ENCODE measurements at places on chromosomes 2 and 18.

DNA sequence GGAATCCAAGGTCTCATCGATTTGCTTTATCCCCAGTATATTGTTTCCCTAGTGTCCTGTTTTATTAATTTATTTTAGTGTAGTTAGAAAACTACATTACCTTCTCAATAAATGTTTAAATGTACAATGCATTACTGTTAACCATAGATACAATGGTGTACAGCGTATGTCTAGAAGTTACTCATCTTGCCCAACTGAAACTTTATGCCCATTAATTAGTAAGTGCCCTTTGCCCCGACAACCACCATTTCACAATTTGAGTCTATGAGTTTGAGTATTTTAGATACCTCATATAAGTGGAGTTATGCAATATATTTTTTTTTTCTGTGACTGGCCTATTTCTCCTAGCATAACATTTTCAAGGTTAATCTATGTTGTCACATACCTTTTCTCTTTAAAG, 1343.0 kb upstream of the SLC39A10 start:
- no peak for DNase-seq

DNA sequence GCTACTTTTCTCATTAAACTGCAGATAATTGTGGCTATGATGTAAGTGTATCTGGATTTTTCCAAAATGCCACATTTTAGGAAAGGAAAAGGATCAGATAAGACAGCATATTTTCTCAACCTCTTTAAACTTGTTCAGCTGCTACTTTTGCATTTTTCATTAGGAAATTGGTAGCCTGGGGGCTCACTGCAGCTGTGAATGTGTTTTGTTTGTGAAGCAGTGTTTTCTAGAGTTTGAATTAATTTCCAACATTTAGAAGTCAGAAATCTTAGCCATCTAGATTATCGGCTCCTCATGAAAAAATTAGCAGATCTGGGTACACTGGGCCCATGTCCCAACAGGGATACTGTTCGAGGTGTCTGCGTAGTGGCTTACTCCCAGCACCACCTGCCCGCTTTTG, 56.3 kb upstream of the ZDBF2 start:
- no peak for DNase-seq

DNA sequence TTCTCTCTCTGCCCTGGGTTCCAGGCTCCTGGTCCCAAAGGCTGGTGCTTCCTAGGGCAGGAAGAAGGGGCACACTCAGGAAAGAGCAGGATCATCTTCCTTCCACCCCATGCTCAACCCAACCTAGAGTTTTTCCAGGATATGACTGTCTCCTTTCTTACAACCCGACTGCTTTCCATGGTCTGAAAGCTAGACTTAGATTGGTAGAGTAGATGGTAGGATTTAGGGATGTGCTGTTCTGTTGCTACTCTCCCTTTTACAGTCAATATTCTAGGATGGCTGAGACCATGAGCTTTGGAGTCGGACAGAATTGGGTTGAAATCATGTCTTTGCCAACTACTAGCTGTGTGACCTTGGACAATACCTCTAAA, 45.9 kb upstream of the IGFBP5 start:
- DNase-seq, result no peak

GRCh38 chr2:232349546-232349945, 29.0 kb upstream of the ALPP start:
- DNase-seq, result no peak

GRCh38 chr18:51541230-51541629, 343.7 kb upstream of the MEX3C start:
- no peak for DNase-seq

DNA sequence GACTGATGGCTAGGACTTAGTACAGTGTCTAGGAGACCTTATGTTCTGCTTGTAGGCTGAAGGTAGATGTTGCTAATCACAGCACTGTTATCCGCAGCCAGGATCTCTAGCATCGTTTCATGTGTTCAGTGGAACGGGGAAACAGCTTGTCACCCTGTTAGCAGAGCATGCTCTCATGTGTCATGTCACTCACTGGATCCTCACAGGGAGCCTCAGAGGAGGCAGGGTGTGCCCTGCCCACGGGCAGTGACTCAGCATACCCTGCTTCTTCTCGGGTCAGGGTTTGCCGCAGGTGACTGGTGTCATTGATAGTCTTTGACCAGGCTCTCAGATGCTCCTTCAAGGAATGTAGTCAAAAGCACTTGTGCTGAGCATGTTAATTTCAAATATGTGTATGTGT, 44.4 kb downstream of the RPIA start:
- DNase-seq, result peak; percentile 63

DNA sequence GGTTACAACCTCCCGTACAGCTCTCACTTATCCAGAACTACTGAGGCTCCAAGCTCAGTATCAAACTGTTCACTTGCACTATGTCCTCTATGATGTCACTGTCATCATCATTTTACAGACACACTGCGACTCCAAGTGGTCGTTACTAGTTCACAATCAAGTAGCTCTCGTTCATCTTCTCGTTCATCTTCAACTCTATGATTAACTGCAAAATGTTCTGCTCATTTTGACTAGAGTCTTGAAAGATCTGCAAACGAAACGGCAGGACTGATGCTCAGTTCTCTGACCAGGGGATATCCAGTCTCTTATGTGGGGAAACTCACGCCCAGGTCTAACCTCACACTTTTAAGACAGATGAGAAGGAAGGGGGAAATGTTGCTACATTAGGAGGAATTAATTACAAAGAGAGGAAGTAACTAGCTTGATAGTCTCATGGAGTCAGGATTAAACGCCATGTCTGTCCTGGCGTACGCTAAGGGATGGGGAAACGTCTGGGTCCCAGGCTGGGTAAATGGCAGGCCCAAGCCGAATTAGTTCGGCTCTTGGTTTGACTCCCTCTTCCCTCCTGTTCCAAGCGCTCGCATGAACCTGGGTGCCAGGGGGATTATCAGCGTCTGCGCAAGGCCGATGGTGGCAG, 794 bp upstream of the CHCHD5 start:
- DNase-seq, result no peak

DNA sequence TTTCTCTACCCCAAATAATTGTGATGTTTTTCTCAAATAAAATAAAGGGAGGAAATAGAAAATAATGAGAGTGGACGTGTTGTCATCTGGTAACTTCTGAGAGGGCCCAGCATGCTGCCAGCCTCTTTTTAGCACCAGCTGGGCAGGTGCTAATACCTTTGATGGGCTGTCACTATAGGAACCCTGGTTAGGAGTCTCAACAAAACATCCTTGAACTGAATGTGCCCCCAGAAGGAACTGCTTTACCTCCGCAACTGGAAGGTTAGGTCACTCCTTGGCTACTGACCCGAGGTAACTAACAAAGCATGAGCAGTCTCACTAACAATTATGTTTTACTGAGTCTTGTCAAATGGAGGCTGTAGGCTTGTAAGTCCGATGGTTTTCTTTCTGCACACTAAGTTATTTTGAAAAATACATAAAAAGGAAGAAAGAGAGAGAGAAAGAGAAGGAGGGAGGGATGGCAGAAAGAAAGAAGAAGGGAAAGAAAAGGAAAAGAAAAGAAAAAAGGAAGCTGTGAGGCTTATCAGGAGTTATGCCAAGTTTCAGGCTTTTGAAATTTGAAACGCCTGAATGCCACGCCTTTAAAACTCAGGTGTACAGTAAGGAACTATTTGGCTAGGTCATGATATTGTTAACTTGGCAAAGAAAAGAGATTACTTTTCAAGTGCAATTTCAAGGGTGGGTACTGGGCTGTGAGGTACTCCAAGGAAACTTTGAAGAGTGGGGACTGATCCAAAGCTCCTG, 91.0 kb downstream of the TGIF1 start:
- no peak for DNase-seq
